Activated CD8-positive, alpha-beta memory T cell treated with anti-CD3 and anti-CD28 coated beads for 48 hours (primary cell): ENCODE measurements at places on chromosomes 1 and 21.

DNA sequence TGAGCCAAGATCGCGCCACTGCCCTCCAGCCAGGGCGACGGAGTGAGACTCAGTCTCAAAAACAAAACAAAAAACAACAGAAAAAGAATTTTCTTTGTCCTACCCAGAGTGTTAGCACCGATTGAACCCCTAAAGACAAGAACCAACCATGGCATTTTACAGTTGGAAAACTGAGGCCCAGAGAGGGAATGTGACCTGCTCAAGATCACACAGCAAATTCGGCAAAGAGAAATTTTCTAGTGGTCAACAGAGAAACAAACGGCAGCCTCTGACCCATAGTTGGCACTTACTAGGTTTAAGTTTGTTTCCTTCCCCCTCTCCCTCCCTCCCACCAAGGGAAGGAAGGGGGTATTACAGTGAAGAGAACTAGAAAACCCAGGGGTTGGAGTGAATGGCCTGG is 20.5 kb upstream of the ACTL8 start:
- DNase-seq, result no peak

GRCh38 chr1:240888039-240888786 is 276.3 kb upstream of the GREM2 start:
- DNase-seq, result no peak

DNA sequence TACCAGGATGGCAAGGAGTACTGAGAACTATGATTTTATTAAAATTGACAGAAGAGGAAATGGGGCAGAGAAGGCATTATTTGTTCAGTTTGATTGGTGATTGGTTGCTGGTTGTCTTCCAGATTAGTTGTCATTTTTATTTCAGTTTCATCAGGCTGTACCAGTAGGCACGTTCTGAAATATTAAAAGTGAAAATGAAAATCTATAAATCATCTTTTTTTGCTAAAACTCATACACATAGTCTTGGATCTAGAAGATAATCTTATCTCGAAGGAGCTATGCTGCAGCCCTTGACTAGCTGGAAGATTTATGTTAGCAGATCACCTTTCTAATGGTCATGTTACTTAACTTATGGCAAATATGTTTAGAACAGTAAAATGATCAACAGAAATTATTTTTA is 29.0 kb downstream of the NEK7 start:
- no peak for DNase-seq

DNA sequence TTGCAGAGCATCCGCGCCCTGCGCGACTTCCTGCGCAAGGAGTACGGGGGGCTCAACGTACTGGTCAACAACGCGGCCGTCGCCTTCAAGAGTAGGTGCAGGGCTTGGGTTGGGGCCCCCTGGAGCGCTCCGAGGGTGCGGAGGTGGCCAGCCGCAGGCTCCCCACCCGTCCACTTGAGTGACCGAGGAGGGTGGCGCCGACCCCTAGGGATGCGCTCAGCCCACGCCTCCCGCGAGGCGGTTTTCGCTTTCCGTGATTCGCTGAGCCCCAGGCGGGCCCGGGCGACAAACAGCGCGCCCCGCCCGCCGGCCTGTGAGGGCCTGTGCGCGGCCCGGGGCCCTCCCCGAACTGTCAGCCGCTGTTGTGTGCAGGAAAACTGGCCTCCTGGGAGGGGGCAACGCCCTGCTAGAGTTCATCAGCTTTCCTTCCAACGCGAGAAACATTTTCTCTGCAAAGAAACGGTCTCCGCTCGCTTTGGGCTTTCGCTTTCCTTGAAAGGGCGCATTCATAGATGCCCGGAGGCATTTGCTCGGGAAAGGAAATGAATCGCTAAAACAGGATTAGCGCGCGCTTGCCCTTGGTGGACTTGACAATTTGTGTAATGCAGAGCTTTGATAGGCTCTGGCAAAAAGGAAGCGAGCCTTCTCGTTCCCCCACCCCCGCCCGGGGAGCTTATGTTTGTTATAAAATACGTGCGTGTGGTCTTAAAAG is 668 bp downstream of the CBR3 start:
- peak; percentile 31 for DNase-seq

- no peak for DNase-seq
Measured at GRCh38 chr1:212669600-212669999, 30.0 kb downstream of the BATF3 start.

DNA sequence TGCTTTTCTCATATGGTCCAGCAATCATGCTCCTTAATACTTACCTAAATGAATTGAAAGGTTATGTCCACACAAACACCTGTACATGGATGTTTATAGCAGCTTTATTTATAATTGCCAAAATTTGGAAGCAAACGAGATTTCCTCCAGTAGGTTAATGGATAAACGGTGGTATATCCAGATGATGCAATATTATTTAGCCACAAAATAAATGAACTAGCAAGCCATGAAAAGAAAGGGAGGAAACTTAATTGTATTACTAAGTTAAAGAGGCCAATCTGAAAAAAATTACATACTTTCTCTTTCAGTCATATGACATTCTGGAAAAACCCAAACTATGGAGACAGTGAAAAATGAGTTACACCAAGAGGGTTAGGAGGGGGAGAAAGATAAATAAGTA is 76.3 kb upstream of the LRRC7 start:
- DNase-seq, result no peak

- no peak for DNase-seq
Measured at GRCh38 chr1:229599218-229599954, 26.5 kb downstream of the TAF5L start.

- no peak for DNase-seq
Measured at GRCh38 chr1:219883400-219884332, 44.7 kb downstream of the SLC30A10 start.

DNA sequence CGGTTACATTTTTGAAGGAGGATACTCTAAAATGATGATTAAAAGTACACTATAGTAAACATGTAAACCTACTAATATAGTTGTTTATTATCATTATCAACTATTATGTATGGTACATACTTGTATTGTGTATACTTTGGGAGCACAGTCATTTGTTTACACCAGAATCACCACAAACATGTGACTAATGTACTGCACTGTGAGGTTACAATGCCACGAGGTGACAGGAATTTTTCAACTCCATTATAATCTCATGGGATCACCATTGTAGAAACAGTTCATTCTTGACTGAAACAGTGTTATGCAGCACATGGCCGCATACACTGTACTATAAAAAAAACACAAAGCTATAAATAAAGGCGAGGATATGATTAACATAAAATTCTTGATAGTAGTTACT is 44.3 kb downstream of the GPATCH2 start:
- DNase-seq, result no peak

DNA sequence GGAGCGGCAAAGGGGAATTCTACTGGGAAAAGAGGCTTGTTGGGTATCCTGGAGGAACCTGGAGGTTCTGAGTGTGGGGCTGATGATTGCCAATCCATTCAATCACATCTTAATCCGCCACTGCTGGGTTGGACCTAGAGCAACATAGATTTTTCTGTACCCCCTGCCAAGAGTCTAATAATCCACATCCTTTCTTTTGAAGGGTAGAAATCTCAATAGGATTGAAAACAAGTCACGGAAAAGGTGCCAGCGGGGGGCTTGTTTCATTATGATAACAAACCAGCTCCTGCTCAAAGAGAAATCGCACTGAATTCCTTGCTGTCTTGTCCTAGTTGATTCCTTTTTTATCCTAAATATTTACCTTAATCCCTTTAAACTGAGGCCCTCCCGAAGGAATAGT is 528.5 kb downstream of the ADGRL2 start:
- DNase-seq, result no peak

- DNase-seq, result no peak
Measured at GRCh38 chr1:185570962-185571361, 163.2 kb upstream of the HMCN1 start.

DNA sequence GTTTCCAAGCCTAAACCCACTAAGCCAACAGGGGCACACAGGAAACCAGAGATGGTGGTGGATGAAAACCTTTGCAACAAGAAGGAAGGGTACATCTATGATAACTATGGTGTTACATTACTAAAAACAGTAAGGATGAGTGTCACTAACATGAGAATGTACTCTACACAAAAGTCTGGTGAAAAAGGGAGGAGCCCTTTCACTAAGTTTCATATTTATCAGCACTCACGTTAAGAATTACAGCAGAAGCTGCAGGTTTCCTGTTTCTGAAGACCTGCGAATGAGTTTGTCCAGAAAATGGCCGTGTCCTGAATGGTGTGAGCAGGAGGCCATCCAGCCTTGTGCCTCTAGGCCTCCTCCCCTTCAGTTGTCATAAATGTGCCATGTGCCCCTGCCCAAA is 17.8 kb downstream of the ABCG1 start:
- no peak for DNase-seq

DNA sequence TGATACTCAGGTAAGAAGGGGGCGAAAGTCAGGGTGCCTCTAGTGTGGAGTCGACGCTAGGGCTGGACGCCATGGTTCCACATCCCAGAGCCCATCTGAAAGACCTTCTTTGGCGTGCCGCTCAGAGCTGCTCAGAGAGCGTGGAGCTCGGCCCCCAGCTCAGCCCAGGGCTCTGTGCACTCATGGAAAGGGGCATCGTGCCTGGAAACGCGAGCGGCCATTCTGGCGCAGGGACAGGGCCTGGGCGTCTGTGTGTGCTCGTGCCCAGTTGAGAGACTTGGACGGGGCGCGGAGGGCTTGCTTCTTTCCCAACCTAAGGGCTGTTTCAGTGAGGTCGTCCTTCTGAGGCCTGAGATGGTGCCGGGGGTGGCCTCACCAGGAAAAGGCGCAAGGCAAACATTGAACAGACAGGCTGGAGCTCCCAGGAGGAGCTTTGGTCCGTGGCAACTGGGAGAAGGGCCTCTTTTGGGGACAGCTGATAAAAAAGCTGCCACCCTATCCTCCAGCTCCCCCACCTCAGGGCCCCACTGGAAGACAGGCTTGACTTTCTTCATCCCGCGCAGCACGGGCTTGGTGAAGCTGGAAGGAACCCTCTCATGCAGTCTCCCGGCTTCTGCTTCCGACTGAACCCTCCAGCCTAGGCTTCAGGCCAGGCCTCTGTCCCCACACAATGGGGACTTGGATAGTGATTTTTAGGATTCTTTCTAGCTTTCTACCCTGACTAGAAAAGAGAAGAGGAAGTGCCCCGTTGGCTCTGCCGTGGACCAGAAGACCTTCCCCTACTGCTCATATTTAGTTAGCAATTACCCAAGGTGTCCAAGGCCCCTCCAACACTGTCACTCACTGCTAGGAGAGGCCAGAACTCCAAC is 77.1 kb downstream of the CD58 start:
- no peak for DNase-seq

GRCh38 chr1:184215274-184215925 is 163.9 kb downstream of the TSEN15 start:
- no peak for DNase-seq

DNA sequence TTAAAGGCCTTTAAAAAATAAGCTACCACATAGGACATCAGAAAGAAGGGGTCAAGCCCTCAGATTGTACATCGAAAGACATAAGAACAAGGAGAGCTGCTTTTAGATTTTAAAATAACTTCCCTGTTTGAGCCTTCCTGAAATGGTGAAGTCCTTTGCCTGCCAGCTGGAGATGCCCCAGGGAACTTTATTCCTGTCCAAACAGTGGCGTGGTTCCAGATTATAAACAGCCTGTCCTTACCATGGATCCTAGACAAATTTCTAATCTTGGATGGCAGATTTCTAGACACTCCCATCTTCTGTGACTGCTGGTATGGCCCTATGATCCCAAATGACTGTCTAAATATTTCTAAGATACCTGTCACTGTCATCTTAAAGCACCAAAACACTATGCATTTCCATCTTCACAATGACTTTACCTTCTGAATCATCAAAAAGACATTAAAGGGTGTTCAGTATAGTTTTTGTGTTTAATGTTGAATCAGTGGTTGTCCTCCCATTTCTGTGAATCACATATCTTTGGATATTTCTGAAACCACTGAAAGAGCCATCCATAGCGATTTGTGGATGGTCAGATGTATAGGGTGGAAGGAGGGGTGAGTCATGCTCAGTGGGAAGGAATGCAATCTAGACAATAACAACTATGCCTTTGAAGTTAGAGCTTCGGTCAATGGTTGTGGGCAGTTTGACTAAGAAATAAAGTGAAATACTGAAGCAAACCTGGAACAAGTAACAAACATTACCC is 23.2 kb downstream of the ILDR2 start:
- no peak for DNase-seq

DNA sequence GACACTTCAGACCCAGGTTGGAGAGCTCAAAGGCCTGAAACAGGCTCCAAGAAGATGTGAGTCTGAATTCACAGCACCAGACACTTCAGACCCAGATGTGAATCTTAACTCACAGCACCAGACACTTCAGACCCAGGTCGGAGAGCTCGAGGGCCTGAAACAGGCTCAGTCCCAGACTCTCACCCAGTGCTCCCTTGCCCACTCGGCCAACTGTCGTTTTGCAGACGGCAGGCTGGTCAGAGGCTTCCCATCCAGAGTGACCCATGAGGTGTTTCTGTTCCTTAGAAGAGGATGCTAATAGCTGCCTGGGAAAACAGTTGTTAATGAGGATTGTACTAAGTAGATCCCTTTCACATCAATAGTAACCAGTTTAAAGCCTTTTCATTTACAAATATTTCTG is 88.4 kb downstream of the ADARB1 start:
- no peak for DNase-seq

GRCh38 chr1:58939666-58940370 is 156.0 kb upstream of the JUN start:
- no peak for DNase-seq

DNA sequence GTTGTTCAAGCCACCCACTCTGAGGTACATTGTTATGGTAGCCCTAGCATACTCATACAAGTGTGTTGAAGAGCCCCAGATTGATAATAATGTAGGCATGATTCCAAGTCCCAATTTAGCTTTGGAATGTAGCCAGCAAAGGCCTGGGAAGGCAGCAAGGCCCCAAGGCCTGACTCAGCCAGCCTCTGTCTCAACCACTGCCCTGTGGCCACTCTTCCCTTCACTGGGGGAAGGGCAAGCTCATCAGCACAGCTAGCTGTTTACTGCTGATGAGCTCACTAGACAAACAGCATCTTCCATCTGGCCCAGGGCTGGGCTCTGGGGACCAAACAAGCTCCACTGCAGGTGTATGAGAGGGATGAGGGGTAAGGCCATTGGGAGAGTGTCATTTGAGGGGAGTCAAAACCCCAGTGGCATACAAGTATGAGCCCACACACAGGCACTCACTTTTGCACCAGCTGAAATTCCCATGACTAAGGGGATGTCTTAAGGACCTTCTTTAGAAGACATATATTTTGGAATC is 2.2 kb upstream of the IRF6 start:
- DNase-seq, result no peak

DNA sequence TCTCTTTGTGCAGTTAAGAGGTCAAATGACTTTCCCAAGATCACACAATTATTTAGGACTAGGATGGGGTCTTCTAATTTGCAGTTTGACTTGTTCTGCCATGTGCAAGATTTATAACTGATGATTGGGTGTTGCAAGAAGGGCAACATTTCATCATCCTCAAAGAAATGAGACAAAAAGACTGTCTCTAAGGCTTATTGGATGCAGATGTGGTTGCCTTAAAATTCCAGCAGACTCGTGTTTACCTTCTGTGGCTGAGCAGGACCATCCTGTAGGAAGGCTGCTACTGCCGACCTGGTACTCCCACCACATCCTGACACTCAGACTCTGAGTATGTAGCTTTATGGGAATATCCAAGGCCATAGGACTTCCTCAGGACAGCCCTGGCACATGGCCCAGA is 99.9 kb upstream of the SGIP1 start:
- no peak for DNase-seq
